Amniotic stem cell (primary cell): ENCODE measurements at places on chromosomes 6 and 20.

DNA sequence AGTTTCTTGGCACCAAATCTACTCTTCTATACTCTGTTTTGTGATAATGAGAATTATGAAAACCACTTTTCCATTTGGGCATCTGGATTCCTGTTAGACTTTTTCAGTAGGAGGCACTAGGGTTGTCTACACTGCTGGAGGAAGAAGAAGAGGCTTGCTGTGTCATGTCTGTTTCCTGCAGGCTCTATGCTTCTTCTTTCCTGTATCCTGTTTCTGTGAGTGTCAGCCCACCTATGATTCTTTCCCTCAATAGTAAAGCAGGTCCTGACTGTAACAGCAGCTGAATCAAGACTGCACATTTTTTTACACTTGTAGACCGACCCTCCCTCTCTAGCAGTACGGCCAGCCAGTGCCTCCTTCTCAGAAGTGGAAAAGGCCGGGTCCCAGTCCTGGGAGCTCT is 603.9 kb downstream of the HDGFL1 start:
- no peak for DNase-seq

- DNase-seq = no peak
These were observed 3.3 kb upstream of the TREM1 start for GRCh38 chr6:41289815-41290214.

DNA sequence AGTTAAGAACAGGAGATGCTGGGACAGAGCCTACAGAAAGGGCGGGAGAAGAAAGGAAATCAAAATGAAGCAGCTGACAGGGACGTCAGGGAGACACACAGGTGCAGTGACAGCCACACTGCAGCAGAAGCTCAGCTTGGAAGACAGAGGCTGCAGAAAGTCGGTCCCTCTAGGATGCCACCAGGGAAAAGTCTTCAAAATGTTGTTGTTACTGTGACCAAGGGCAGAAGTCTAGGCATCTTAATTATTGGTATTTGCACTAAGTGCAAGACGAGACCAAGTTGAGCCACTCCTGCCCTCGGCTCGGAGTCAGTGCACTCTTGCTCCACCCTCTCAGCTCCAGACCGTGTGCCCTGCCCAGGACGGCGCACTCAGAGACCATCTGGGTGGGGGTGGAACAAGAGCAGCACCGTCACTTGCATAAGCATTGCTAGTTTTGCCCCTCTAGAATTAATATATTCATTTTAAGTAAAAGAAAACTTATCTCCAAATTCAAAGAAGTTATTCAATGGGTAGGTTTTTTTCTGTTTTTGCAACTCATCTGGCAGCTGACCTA is 2.6 kb downstream of the PRR18 start:
- no peak for DNase-seq

GRCh38 chr6:166774292-166774691 is 147.2 kb upstream of the RPS6KA2 start:
- no peak for DNase-seq

DNA sequence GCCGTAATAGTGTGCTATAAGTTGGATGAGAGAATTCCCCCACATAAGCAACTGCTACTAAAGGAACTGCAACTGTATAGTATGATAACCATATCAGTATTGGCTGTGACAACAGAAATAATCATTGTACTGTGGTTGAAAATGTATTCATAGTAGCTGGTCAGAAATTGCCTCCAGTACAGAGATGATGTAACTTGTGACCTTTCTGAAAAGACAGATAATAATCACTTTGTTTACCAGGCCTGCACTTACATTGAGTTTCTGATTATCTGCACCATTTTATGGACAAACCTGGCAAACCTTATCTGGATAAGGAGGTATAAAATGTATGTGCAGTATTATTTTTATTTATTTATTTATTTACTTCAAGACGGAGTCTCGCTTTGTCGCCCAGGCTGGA is 19.0 kb downstream of the CFAP206 start:
- DNase-seq = no peak

GRCh38 chr6:34904990-34905613 is 16.0 kb downstream of the ANKS1A start:
- no peak for DNase-seq

- DNase-seq = no peak
These were observed 21.4 kb upstream of the AHCY start for GRCh38 chr20:34324541-34324940.

GRCh38 chr6:35048631-35049083 is 92.5 kb downstream of the TCP11 start:
- no peak for DNase-seq
